ENCODE measurements at places on chromosomes 7 and 10.

- no peak for DNase-seq
Measured at GRCh38 chr10:28839600-28840007, 162.3 kb downstream of the BAMBI start.

DNA sequence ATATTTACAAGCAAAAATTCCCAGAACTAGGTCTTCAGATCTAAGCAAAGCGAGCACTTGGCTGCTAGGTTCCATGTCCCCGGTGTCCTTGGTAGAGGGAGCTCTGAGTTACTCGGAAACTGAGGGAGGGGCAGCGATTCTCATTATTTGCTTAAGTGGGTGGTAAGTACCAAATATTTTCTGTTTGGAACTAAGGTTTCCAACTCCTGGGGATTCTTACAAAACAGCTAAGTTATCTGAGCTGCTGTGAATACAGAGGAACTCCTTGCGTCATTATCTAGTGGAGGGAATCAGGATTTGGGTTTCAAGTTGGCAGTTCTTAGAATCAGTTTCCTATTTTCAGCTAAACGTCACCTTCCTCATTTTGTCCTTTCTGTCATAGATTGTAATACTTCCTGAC is 76.8 kb upstream of the IKZF1 start:
- no peak for DNase-seq

DNA sequence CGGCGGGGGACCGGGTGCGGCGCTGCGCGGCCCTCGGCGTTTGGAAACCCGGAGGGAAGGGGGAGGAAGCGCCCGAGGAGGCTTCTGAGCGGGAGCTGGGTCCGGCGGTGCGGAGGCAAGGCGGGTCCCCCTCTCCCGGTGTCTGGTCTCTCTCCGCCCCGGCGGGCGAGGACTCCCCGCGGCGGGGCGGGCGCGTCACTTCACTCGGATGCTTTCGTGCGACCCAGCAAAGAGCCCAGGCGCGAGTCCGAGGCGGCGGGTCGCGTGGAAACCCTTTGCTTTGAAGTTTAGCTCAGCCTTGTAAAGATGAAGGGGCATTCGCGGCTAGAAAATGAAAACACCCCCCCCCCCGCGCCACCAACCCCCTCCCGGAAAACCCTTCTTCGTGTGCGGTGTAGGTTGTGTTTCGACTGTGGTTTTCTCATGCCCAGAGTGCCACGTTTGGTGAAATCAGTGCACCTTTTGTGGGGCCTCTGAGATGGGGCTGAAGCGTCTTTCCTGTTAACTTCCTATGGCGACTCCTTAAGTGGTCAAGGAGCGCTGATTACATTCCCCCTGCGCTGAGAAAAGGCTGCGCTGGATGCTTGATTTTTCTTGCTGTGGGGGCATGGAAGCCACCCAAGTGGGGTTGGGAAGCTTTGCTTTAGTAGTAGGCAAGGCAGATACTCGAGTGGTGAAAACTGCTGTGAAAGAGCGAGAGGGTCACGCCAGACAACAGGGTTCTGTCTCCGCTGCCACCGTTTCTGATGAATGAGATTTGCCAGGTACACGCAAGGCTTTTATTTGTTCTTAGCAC is 876 bp downstream of the GNAI1 start:
- DNase-seq, result no peak

DNA sequence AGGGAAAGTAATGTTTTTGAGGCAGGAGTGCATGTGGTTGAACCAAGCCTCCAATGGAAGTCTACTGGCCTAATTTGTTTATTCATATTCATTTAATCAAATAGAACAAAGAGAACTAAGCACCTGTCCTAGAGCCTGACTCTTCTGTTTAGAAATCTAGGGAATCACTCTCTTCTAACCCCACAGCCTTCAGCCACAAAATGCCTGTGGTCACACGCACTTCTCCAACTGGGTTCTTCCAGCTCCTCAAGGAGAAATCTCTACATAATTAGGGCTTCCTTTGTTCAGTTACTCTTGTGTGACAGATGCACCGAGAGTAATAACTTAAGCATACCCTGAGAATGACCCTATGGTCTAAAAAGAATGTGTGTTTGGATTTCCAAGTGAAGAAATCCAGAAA is 133.7 kb upstream of the NAMPT start:
- DNase-seq, result no peak

DNA sequence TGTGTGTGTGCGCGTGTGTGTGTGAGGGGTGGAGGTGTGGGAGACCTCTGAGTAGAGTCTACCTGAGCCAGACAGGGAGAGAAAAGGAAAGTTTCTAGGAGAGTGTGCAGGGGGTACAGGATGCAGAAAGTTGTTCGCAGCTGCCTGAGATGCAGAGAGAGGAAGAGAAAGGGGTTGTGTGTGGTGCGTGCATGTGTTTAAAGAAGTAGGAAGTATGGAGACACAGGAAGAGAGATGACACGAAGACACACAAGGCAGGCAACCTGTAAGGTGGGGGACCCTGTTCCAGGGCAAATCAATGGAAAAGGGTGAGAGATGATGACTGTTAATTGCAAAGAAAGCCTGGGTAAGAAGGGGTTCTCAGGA is 52.2 kb downstream of the C10orf105 start:
- DNase-seq, result no peak

GRCh38 chr10:69075431-69075830 is 12.5 kb upstream of the SRGN start:
- no peak for DNase-seq

DNA sequence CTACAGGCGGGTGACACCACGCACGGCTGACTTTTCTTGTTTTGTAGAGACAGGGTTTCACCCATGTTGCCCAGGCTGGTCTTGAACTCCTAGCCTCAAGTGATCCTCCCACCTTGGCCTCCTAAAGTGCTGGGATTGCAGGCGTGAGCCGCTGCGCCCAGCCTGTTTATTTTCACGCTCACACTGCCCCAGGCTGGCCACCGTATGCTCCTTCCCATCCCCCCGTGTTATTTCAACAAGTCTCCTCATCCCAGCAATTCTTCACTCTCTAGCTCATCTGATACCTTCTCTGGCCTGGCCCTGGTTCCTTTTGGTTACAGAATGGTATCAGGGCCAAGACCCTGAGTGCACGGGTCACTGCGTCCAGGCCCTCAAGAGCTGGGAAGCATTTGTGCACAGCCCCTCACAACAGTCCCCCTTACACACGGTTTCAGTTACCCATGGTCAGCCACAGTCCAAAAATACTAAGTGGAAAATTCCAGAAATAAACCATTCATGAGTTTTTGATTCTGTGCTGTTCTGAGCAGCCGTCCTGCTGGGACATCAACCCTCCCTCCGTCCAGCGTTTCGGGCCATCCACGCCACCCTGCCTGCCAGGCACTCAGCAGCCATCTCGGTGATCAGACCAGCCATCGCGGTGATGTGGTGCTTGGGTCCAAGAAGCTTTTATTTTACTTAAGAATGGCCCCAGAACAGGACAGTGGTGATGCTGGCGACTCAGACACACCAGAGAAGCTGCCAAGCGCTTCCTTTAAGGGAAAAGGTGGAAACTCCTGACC is 8.9 kb downstream of the COX19 start:
- DNase-seq, result no peak

DNA sequence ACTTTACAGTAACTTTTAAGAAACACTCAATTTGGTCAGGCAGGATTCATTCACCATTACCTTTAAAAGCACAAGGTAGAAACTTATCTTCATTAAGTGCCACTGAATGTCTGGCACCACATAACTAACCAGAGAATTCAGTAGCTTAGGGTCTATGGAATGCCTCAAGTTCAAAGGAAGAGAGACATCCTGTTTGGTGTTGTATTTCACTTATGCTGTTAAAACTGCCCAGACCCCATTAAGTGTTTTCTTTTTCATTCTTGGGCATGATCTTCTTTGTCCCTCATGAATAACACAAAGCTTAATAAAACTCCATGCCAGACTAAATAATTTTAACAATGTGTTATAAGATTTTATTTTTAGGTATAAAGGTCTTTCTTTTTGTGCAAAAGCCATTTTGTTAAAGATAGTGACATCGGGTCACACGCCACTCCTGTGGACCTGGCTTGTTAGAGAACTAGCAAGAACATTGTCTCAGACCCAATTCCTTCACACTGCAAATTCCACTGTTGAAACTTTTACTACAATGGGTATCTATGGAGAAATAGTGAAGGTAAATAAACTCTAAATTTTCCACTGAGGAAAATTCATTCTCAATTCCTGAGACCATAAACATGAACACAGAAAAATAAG is 221.0 kb downstream of the TWIST1 start:
- no peak for DNase-seq

GRCh38 chr7:98086281-98086718 is 20.4 kb upstream of the LMTK2 start:
- no peak for DNase-seq

DNA sequence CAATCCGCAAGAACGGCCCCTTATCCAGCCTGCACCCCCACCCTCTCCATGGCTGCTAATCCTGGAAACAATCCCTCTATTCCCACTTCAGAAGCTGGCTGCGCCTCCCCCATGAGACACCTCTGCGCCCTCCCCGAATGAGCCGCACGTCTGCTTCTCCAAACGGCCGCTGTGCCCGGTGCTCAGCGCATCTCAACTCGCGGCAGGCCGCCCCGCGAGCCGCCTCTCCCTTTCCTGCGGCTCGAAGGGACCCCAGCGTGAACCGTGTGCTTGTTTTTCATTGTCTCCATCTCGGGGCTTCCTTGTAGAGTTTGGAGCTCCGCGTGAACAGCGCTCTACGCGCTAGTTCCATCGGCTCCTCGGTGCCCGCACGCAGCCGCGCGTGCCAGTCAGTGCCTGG is 20.8 kb upstream of the FXYD4 start:
- no peak for DNase-seq
